ENCODE measurements at places on chromosomes 7 and 10.

DNA sequence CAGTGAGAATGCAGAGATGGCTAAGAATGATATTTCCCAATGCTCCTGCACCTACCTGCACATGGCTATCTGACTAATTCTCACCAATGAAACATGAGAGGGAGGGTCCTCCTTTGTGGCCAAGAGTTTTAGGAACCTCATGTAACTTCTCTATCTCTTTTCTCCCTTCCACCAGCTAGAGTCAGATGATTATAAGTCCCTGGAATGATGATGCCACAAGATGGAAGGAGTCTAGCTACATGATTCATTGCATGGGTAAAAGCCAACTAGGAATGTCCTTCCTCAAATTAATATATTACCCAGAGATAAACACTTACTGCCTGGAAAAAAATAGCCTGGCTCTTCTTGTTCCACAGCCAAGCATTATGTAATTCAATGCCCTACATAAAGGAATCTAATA is 55.1 kb upstream of the AASS start:
- no peak for DNase-seq

DNA sequence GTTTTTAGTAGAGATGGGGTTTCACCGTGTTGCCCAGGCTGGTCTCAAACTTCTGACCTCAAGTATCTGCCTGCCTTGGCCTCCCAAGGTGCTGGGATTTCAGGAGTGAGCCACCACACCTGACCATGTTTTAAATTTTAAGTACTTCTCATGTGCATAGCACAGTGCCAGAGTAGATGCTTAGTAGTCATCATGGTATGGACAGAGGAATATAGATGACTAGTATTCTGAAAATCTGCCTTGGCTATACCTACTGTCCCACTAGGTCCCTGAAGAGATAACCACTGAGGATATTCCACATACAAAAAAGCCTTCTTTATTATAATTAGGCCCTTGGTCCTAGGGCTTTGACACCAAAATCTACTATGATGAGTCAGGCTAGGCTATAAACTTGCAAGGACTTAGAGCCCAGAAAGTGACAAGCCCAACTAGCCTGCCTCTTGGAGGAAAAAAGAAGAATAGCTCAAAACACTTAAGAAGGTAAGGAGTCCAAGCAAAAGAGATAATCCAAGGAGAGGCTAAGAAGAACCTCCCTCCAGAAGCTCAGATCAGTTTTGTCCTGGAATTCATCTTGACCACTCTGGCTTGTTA is 34.0 kb downstream of the LUC7L2 start:
- no peak for DNase-seq

GRCh38 chr10:26368463-26368862 is 69.7 kb upstream of the APBB1IP start:
- no peak for DNase-seq

GRCh38 chr7:85469446-85470010 is 282.7 kb upstream of the SEMA3D start:
- peak; percentile 58 for DNase-seq

- DNase-seq: no peak
Observed at GRCh38 chr10:91210435-91210834, 10.0 kb upstream of the PCGF5 start.

DNA sequence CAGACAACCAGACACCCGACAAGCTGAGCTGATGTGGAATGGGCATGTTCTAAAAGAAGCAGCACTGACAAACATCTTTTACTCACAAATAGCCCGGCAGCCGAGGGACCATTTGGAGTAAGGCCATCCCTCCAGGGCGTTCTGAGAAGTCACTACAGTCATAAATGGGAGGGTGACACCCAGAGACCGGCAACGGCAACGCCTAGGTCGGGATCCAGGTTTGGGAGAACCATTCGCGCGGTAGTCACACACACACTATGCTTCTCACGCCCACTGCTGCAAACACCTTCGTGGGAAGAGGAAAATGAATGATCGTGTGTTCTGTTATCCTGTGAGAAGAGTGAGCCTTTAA is 9.8 kb downstream of the TNS3 start:
- peak; percentile 50 for DNase-seq

GRCh38 chr10:125169279-125169678 is 8.9 kb upstream of the CTBP2 start:
- DNase-seq: no peak

GRCh38 chr7:68420342-68421192 is 1177.7 kb upstream of the AUTS2 start:
- DNase-seq: no peak

DNA sequence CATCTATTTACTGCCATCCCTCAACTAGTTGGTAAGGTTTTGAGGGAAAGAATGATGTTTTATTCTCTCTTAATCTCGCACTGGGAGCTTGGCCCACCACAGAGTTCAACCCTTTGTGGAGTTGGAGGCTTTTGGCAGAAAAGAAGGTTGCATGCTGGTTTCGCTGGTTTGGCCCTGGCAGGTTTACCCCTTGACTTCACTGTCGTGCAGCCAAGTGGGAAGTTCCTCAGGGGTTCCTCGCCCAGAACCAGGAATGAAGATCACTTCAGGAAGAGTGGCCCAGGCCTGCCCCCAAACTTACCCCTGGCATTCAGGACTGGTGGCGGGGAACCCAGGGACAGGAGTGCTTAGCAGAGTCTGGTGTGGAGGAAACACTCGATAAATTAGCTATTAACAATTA is 103.1 kb upstream of the LYZL2 start:
- DNase-seq: no peak

DNA sequence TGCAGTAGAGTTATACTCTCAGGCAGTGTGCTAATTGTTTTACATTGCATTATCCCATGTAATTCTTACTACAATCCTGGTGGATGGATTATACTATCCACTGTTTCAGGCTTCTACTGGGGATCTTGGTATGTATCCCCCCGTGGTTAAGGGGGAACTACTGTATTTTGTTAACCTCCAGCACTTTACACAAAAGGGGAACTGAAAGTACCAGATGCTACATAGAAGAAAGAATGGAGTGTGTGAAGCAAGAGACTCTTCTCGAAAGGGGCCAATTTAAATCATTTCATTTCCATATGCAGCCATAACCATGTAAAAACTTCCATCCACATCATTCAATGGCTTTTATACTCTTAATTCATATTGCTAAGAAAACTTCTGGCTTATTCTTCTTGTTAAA is 69.4 kb downstream of the C1GALT1 start:
- no peak for DNase-seq

GRCh38 chr7:131328377-131329175 is 900 bp downstream of the MKLN1 start:
- DNase-seq: peak; percentile 61

GRCh38 chr7:139259142-139259541 is 28.1 kb downstream of the UBN2 start:
- no peak for DNase-seq

GRCh38 chr7:117347962-117348672 is 25.3 kb upstream of the WNT2 start:
- DNase-seq: no peak

- no peak for DNase-seq
Observed at GRCh38 chr7:42693722-42694121, 218.1 kb downstream of the C7orf25 start.
